ENCODE measurements at places on chromosomes 1 and 21.

- no peak for DNase-seq
These were observed 27.7 kb downstream of the VASH2 start for GRCh38 chr1:212977781-212978645.

DNA sequence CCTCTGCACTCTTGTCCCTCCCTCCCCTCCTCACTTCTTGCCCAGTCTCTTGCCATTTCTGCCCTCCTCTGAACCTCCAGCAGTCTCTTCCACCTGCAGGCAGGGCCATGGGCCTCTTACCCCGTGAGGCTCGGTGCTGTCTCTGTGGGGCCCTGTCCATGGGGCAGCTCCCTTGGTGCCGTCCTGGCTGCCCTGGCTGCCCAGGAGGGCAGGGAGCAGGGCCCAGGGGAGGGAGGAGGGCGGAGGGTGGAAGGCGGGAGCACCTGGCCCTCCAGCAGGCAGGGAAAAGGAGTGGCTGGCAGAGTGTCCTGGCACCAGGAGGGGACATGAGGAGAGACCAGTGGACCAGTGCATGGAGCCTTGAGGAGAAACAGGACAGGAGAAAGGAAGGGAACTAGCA is at the start of gene RORC:
TSS of gene RORC (minus strand) at position 198 of the 400 bp plus-strand sequence. CDS start at position 160, 38 bp downstream.
- DNase-seq = peak; percentile 86

DNA sequence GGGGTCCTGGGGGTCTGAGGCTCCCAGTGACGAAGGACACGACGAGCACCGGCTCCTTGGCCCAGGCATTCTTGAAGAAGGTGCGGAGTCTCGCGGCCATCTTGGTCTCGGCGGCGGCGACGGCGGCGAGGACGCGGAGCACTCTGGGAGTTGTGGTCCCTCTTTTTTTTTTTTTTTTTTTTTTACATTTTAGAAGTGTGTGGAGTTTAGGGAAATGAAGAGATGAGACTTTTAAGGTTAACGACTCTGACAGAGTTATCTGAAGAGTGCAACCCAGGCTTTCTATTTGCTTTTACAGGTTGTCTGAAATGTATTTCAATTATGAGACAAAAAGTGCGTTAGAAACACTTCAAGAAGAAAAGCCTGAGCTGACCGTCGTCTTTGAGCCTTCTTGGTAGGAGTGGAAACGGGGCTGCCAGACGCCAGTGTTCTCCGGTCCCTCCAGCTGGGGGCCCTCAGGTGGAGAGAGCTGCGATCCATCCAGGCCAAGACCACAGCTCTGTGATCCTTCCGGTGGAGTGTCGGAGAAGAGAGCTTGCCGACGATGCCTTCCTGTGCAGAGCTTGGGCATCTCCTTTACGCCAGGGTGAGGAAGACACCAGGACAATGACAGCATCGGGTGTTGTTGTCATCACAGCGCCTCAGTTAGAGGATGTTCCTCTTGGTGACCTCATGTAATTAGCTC is 9.7 kb downstream of the OR2B11 start:
- peak; percentile 40 for DNase-seq

DNA sequence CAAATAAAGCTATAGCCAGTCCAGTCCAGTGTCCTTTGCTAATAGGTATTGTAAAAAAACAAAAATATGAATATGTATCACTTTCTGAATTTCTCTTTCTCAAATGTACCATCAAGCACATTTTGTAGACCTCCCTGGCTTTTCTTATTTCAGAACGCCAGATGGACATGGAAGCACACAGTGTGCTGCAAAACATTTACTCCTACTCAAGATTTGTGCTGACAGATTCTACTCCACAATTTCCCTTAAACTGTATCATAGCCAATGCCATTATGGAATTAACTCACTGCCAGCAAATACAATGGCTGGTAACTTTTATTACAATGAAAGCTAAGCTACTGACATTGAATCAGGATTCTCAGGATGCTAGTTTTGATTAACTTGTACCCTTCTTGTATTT is 30.8 kb upstream of the PLPPR4 start:
- no peak for DNase-seq

- no peak for DNase-seq
These were observed 3.2 kb downstream of the PTP4A2 start for GRCh38 chr1:31934706-31935629.

- DNase-seq = no peak
These were observed 3.2 kb downstream of the HAO2 start for GRCh38 chr1:119371815-119372214.

GRCh38 chr1:39761557-39762260 is 9.4 kb downstream of the OXCT2 start:
- no peak for DNase-seq

- no peak for DNase-seq
These were observed 32.0 kb downstream of the ZBTB17 start for GRCh38 chr1:15943992-15944307.

DNA sequence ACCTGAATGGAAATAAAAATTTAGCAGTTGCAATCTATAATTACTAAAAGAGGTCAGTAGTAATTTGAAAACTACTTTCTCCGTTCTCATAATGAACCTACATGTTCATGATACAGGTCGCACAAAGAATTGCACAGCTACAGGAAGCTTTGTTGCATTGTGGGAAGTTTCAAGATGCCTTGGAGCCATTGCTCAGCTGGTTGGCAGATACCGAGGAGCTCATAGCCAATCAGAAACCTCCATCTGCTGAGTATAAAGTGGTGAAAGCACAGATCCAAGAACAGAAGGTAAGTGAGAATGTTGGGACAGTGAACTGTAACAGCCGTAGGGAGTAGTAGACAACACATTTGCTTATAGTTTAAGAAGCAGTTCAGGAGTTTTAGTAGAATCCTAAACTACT is 68.8 kb upstream of the BMP8A start:
- peak; percentile 3 for DNase-seq

GRCh38 chr1:97338347-97338746 is 582.5 kb downstream of the DPYD start:
- DNase-seq = no peak

DNA sequence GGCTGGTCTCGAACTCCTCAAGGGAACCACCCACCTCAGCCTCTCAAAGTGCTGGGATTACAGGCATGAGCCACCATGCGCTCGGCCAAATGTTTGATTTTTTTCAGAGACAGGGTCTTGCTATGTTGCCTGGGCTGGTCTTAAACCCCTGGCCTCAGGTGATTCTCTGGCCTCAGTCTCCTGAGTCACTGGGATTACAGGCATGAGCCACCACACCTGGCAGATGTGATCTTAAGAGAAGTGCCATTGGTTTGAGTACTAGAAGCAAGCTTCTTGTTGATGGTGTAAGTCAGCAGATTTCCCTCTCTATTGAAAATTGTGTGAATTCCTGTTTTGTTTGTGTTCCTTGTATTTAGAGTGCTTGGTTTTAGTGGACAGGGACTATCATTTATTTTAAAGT is 5.2 kb downstream of the CAP1 start:
- DNase-seq = no peak

GRCh38 chr1:204084247-204084772 is 11.4 kb downstream of the SOX13 start:
- peak; percentile 62 for DNase-seq

- DNase-seq = no peak
These were observed 10.5 kb upstream of the SPRR4 start for GRCh38 chr1:152959801-152960451.

GRCh38 chr1:55214934-55215193 is 300 bp downstream of the USP24 start:
- no peak for DNase-seq

DNA sequence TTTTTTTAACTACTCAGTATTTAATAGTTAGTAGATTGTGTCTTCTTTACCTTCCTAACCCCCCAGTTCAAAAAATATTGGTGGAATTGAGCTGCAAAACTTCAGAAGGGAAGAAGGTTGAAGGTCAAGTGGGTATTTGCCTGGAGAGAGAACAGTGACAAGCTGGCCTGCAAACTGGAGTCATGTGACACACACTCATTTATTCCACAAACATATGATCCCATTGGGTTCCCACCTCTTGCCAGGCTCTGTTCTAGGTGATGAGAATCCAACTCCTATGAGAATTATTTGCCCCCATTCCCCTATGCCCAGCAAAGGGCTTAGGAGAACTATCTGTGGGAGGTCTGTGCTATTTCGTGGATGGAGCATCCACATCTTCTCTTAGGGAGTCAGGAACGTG is 3.5 kb upstream of the PEF1 start:
- DNase-seq = no peak

DNA sequence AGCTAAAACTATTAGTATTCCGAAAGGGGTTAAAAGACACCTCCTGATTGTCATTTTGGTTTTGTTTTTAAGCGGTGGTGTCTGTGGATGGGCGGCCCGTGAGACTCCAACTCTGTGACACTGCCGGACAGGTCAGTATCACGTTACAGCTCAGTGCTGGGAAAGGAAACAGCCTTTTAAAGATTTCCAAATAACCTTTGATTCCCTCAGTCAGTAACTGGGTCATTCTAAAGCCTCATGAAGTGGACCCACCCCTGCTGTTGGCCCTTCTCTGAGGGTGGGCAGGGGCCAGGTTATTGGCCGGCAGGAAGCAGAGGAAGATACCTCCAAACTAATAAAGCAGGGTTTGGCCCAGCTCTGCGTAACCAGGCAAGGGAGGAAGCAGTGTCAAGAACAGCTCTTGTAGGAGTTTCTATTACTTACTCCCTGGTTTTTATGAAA is 2.3 kb downstream of the RHOU start:
- no peak for DNase-seq

- no peak for DNase-seq
These were observed 212.7 kb upstream of the ESRRG start for GRCh38 chr1:216935901-216936300.

DNA sequence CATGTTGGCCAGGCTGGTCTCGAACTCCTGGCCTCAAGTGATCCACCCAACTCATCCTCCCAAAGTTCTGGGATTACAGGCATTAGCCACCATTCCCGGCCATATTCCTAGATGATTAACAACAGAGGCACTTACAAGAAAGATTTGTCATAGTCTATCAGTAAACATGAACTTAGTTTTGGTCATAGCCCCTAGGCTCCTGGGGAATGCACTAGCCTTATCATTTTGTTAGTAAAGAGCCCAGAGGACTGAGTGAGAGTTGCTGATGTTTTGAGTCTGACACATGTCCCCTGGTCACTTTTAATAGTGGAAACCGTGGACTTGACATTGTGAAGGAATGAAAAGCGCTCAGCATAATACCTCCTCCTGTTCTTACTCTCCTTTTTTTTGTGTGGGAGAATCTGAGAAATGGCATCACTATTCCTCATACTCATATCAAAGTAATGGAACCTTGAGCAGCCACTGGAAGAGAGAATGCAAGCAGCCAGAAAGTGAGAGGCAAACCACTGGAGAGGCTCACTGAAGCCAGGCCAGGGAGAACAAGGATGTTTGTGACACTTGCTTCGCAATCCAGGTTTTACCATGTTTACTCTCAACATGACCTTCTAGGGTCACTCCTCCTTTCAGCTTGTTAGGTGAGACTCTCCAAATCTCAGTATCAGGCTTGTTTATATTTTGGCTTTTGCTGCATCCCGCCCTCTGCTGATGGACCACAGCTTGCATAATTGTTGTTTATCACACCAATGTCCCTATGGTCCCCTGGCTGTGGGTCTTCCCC is 14.8 kb downstream of the ATP1B1 start:
- DNase-seq = no peak

DNA sequence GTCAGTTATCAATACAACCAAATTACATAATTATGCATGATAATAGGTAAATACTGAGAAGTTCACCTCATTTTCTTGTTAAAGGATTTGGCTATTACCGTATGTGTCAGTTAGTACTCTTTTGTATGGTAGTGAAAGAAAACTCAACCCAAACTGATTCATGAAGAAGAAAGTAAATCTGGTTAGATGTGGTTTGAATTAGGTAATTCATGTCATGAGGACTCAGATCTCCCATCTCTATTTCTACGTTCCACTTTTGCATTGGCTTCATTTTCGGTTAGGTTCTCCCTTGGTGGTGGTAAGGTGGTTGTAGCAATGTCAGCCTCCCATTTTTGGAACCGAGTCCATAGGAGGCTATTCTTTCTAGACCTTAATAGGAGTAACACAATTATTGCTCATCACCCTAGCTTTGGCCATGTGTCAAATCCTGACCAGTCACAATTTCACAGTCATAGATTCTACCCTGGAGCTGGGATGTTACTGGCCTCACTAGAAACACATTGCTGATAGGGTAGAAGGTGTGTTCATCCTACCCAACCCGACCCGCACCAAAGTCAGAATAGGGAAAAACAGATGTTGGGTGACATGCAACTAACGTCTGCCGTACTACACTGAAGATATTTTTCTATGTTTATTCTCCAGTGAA is 97.6 kb downstream of the OSBPL9 start:
- no peak for DNase-seq

DNA sequence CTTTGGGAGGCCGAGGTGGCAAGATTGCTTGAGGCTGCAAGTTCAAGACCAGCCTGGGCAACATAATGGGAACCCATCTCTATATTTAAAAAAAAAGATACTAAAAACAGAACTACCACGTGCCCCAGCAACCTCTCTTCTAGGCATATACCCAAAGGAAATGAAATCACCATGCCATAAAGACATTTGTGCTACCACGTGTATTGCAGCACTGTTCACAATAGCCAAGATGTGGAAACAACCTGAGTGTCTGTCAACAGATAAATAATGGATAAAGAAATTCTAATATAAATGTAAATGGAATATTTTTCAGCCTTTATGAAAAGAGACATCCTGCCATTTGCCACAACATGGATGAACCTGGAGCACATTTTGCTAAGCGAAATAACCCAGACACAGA is 128.6 kb downstream of the PCNX2 start:
- no peak for DNase-seq

GRCh38 chr1:185996211-185996610 is 262.0 kb downstream of the HMCN1 start:
- no peak for DNase-seq

DNA sequence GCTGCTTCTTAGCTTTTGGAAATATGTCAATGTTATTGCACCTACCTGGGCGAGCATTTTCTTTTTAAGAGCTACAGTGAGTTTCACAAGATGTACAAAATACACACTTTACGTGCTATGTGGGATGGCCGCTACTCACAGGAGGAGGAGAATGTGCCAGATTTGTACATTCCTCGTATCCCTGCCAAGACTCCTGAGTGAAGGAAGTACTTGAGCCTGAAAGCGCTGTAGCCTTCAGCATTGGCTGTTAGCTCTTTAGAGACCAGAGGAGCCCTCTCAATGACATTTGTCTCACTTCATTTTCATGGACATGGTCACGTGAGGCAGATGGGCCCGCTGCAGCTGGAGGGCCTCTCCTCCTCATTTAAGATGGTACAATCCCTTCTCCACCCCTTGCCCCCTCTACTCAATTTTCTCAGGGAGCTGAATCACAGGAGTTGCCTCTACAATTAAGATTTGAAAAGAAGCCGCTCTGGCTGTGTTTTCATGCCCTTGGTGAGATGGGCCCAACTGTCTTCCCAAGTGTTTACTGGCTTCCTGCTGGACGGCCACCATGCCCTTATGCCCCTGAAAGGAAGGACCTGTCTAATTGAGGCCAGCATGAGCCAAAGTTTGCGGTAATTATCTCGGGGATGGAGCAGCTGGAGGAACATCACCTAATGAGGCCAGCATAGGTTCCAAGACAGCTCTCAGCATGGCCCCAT is 442.6 kb downstream of the PRDM2 start:
- DNase-seq = no peak

DNA sequence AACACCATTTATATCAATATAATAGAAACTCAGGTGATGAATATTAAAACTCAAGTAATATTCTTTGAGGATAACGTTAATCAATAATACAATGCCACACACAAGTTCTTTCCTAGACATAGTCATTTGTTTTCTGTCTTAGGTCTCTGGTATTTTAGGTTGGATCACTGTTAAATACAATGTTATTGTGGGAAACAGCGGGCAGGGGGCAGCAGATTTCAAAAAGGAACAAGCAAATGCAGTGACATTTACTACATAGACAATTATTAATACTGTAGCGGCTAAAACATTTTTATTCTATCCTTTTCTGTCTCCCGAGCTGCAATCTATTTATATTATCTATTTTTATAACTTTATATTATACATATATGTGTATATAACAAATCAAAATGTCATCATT is 186.4 kb upstream of the ZNHIT6 start:
- no peak for DNase-seq
